RCC 7860 (cell line): ENCODE measurements at places on chromosomes 7 and 10.

DNA sequence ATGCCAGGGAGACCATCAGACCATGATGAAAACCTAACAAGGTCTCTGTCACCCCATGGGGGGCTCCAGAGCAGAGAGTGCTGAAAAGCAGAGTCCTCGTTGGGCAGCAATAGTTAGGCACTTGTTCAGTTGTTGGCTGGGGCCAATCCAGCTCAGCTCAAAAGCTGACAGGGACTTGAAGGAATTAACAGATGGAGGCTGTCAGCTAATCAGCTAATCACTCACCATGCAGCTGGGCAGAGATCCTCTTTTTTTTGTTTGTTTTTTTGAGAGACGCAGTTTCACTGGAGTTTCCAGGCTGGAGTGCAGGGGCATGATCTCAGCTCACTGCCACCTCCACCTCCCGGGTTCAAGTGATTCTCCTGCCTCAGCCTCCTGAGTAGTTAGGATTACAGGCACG is 18.1 kb downstream of the CEP55 start:
- no peak for DNase-seq

- no peak for DNase-seq
These were observed 458.8 kb upstream of the GHITM start for GRCh38 chr10:83680470-83680891.

GRCh38 chr7:70812511-70812910 is 319.4 kb upstream of the GALNT17 start:
- DNase-seq: no peak

DNA sequence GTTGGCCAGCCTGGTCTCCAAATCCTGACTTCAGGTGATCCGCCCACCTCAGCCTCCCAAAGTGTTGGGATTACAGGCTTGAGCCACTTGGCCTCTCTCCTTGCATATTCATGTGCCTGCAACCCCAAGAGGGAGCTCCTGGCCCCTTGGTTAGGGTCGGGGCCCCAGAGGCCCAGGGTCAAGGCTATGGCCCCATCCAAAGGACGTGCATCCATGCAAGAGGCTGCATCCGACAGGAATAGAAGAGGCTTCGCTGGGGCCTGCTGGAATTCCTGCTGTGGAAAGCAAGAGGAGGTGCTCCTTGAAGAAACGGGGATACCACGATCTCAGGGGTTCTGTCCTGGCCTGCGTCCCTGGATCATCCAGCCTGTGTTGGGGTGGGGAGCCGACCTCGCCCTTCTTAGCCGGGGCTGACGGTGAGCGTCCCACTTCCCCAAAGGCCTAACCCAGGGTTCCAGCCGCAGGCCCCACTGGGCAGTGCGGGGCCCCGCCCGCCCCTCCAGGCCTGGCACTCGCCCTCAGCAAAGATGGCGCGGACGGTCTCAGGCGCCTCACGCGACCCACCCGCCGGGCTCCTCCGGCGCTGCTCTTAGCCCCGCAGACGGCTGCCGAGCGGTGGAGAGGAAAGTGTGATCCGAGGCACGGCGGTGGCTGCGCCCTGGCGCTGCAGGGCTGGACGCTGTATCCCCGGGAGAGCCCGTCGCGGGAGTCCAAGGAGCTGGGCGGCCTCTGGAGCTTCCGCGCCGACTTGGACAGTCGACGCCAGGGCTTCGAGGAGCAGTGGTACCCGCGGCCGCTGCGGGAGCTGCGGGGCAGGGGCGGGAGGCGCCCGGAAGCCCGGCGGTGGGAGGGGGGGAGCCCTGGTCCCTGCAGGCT is 54.7 kb downstream of the ZNF727 start:
- no peak for DNase-seq

- no peak for DNase-seq
These were observed 107.4 kb downstream of the PARD3 start for GRCh38 chr10:34707656-34708055.

GRCh38 chr10:77291596-77292505 is 345.8 kb downstream of the KCNMA1 start:
- DNase-seq: peak; percentile 71

GRCh38 chr10:133379152-133379800 is at the start of gene PAOX:
TSS of gene PAOX (plus strand) at chr10:133379262. CDS start at chr10:133379317, 55 bp downstream.
- peak; percentile 42 for DNase-seq

GRCh38 chr10:85655411-85655810 is 711.2 kb downstream of the GRID1 start:
- no peak for DNase-seq

GRCh38 chr7:20458521-20458920 is 127.8 kb downstream of the ITGB8 start:
- no peak for DNase-seq

DNA sequence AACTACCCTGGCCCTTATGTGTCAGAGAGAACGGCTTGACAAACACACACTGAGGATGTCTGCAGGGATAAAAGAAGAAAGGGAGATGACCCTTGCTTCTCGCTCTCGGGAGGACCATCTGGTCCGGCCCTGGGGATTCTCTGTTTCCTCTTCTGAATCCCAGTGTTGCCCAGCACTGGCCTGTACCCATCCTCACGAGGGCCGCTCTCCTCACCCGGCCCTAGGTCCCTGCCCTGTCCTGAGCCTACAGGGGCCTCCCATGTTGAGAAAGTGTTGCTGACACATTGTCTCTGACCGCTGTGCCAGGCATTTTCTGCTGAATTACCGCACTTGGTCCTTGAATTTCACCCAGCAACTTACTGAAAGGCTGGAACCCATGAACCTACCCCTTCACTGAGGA is 171.9 kb upstream of the LANCL2 start:
- no peak for DNase-seq

GRCh38 chr7:82382276-82382675 is 61.3 kb downstream of the CACNA2D1 start:
- no peak for DNase-seq

DNA sequence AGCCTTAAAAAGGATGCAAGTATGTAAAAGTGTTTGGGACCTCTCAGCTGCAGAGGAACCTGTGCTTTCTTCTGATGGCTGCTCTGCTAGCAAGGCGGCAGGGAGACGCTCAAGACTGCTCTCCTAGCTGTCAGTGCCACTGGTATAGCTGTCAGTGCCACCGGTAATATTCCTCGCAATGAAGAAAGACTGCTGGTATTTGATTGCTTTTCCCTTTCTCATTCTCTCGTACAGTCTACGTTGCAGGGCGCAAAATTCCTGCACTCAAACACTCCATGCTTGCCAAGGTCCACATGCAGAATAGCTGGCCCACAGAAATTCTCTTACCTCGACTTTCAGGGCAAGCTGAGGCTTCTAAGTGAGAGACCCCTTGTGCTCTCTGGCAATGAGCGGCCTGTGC is 432.6 kb upstream of the KLF6 start:
- no peak for DNase-seq
